T-helper 9 cell (primary cell): ENCODE measurements at places on chromosomes 1 and 21.

GRCh38 chr1:108716437-108717230 is 3.9 kb downstream of the FNDC7 start:
- DNase-seq, result no peak

DNA sequence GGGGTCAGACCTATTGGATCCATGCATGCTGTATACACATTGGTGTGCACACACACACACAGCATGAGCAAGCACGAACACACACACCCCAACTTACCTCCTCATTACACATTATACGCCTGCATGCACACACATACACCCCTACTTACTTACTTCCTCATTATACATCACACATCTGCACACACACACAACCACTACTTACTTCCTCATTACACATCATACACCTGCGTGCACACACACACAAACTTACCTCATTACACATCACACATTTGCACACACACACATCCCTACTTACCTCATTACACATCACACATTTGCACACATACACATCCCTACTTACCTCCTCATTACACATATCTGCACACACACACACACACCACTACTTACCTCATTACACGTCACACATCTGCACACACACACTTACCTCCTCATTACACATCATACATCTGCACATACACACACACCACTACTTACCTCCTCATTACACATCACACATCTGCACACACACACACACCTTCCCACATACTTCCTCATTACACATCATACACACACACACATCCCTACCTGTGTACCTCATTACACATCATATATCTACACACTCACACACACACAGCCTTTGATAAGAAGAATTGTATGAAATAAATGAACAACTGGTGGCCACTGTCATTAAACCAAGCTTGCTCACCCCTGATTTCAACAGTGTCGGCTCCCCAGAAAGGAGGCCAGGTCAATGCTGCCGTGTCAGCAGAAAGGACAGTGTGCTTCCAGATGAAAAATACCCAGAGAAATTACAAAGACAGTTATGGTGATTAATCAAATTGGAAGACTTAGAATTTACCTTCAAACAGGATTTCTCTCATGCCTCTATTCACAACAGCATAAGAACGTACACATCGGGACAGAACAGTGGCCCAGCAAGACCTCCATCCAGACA is 117.8 kb downstream of the SETD4 start:
- no peak for DNase-seq

- DNase-seq, result no peak
Measured at GRCh38 chr1:191929383-191929782, 228.9 kb upstream of the RGS18 start.

DNA sequence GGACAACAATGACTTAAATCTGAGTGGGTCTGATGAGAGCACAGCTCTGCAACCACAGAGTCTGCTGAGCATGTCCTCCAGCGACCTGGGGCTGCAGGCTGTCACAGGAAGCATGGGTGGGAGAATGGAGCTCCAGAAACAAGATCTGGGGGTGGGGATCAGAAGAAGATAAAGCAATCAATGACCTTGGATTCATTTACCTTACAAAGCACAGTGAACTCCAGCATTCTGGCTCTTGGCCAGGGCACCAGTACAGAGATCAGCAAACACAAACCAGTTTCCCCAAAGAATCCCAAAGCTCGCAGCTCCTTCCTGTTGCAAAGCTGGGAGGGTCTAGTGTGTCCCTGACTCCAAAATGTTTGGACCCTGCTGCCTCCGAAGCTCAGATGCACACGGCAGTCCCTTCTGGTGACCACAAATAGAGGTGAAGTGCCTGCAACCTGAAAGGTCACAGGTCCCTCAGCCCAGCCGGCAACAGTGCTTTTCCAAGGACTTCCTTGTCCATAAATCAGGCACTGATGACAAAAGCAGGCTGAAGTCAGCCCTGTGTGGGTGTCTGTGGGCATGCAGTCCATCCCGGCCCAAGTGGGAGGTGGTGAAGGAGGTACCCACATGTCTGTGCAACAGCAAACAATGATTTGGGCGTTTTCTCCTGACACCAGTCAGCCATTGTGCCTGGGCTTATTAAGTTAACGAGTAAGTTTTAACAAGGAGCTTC is 76.1 kb downstream of the SH3BGR start:
- DNase-seq, result no peak

DNA sequence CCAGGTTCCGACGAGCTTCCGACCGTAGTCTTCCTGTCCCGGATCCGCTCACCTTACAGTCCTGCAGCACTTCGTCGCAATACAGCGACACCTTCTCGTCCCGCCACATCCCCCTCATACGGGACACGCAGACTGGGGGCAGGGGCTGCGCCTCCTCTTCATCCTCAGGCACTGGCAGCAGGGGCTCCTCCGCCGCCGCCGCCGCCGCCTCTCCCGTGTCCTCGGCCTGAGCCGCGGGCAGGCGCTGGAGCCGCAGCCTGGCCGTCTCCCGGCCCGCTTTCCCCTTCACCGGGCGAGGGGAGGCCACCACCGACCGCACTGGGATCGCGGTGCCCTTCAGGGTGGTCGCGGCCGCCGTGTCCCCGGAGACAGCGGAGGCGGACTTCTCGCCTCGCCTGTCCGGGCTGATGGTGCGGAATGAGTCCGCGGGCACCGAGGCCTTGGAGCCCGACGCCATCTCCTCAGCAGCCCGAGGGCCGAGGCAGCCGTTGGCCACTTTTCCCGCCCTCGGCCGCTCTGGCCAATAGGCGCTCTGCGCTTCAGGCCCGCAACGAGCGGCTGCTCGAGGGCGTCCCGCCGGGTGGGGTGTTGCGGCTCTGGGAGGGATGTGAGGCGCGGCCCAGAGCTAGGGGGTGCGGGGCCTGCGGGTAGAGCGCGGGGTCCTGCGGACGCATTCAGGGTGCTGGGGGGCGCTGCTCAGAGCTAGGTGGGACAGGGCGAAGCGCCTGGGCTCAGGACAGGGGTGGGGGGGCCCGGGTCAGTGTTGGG is at the start of gene SHCBP1L:
SHCBP1L (minus strand) TSS at position 490 of the 768 bp plus-strand sequence; CDS start at position 457, 33 bp downstream.
- no peak for DNase-seq

- no peak for DNase-seq
Measured at GRCh38 chr1:153991151-153991630, 629 bp downstream of the RPS27 start.

DNA sequence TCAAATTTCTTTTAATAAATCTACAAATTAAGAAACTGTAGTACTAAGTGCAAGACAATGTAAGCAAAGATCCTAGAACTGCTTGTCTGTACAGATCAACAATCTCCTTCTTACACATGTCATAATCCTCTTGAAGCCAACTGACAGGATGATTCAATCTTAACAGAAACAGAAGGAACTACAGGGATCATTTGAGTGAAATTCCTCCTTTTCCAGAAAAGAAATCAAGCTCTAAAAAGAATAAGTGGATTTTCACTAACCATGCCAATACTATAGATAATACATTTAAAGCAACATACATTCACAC is 53.2 kb downstream of the RAB3GAP2 start:
- no peak for DNase-seq

DNA sequence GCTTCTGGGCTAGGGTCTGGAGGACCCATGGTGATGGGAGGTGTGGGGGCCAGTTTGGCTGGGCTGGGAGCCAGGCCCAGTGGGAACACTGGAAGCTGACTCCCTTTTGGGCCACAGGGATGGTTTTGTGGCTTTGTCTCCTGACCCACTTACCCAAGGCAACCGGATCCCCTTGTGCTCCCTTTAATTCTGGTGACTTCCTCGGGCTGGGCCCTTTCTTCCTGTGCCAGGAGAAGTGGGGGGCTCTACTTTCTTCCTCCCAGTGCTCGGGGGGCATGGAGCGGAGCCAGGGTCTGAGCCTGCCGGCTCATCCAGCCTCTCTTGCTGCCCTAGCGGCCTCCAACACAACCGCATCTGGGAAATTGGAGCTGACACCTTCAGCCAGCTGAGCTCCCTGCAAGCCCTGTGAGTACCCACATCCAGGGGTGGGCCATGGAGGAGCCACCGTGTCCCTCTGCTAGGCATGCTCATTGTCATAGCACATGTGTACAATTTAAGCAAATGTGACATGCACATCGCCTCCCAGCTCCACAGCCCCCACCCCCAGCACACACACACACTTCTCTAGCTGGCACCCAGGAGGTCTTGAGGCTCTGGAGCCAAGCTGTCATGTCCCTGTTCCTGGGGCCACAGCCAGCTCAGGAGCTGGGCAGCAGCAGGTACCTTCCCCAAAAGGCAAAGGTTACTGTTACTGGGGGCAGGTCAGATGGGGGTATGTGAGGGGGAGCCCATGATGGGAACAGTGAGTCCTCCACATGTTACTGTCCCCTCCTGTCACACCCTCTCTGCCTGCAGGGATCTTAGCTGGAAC is 35.0 kb downstream of the UBE2T start:
- DNase-seq, result no peak

GRCh38 chr21:45763506-45763905 is 120.0 kb downstream of the PCBP3 start:
- DNase-seq, result no peak

- peak; percentile 7 for DNase-seq
Measured at GRCh38 chr1:174875306-174875705, 124.4 kb upstream of the CACYBP start.

DNA sequence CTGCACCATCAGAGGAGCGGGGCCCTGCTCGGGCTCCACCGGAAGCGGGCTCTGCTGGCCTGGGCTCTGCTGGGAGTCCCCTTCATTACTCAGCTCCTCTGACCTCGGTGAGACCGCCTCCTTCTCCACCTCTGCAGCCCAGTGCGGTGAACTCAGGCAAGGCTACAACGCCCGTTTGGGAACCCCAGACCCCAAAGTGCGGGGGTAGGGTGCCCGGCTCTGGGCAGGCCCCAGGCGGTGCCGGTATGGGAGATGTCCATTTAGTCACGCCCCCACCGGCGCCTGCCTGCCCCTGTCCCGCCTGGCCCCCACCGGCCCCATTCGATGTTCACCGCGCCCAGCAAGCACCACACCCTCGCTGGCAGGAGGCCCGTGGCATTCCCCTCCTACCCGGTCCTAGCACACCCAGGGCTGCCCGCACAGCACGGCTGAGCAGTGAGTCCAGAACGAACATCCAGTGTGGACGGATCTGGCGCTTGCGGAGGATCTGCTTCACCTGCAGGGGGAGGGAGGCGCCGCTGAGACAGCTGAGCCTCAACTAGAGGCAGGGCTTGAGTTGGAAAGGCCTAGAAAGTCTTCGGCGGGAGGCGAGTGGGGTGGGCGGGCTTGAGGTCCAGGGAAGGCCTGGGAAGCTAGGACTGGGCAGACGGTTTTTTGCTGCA is 10.0 kb downstream of the MAP3K6 start:
- DNase-seq, result no peak

DNA sequence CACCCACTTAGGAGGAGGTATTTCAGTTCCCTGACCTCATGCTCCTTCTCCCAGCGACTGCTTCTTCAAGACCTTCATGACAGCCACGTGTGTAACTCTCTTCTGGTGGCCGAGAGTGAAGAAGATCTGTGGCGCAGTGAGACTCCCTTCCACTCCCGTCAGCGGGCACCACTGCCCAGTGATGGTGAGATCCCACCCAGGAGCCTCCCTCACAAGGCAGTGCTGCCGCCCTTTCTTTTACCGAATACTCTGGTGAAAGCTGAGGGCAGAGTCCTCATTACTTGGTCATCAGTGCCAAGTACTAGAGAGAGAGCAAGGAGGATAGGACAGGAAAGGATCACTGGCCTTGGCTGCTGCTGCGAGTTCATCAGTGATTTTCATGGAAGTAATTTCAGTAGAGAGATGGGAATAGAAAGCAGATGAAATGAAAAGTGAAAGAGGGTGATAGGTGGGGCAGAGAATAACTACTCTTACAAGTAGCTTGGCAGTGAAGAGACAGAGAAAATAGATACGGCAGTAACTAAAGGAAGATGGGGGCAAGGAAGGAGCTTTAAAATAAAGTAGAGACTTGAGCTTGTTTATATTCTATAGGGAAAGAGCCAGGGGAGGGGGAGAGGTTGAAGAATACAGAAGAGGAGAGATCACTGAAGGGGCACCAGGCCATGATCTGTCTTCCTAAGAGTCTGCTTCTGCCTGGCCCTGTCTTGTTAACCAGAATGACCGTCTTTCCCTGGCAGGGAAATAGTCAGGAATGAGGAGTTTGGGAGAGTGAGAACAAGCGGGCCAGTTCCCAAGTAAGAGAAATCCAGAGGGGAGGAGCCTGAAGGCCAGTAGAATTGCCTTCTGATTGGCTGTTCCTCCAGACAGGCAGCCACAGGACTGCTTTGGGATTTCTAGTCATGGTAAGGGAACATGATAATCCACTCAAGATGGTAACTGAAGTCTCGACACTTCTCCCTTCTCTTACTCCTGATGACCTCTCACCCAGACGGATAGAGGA is 18.3 kb downstream of the HYI start:
- DNase-seq, result no peak

GRCh38 chr1:11787251-11787803 is 18.4 kb downstream of the MTHFR start:
- no peak for DNase-seq

- no peak for DNase-seq
Measured at GRCh38 chr1:21913763-21914162, 23.3 kb downstream of the HSPG2 start.
